ENCODE measurements at places on chromosomes 16 and 17.

GRCh38 chr17:47713980-47714700 is 18.9 kb upstream of the TBX21 start:
- no peak for DNase-seq

- no peak for DNase-seq
Observed at GRCh38 chr16:86085161-86085611, 186.2 kb downstream of the IRF8 start.

GRCh38 chr16:4691666-4692412 is 1.5 kb upstream of the NUDT16L1 start:
- no peak for DNase-seq

DNA sequence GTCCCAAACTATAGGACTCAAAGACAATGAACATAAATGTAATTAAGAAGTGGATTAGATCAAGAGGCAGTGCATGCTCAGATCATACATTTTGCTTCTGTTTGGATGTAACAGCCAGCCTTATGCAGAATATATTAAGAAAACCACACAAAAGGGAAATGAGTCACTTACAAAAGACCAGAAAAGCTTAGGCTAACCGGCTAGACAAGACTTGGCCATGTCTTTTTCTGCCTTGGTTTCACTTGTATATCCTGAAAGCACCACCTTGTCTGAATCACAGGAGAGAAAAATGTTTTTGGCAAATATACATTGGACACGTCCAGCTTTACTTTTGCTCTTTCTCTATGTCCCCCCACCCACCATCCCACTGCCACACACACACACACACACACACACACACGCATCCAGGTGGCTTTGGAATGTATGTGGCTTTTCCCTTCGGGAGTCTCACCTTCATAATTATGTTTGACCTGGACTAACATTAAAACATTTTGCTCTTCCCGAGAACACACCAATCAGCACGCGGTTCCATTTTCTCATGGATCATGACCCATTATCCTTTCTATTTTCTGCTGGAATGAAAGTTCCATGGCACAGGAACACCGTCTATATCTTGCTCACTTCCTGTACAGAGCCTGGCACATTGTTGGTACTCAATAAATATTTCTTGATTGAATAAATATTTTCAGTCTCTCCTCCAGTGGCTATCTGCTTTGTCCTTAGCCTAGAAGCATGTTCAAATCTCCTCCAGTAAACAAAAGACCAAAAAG is 64.6 kb downstream of the CDK5R1 start:
- peak; percentile 56 for DNase-seq

DNA sequence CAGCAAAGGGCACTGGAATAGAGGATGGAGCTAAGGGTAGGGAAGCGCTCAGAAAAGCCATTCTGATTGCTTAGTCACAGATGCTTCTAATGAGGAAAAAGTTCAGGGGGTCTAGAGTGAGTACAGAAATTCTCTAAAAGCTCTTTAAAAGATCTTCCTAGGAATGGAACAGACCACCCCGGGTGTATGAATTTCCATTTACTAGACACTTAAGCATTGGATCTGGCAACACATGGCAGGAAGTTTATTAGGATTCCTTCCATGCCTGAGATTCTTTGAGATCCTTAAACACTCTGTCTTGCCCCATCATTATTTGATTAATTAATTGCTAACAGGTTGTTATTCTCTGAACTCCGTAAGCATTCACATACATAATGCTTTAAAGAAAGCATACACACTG is 8.5 kb downstream of the KRTAP9-7 start:
- no peak for DNase-seq

GRCh38 chr17:59800530-59800942 is 92.2 kb downstream of the TUBD1 start:
- peak; percentile 39 for DNase-seq

- DNase-seq, result no peak
Observed at GRCh38 chr16:1327619-1327947, 5.9 kb upstream of the BAIAP3 start.
